ENCODE measurements at places on chromosomes 5 and 9. TPM values are rescaled to one million over a fixed set of nuclear protein-coding genes. Genes with fewer than 3 reads are reported as not detected.
A peak's percentile ranks its signal among the peaks of the same experiment; 100 is the strongest.

GRCh38 chr9:131020388-131020787 is 11.4 kb downstream of the LAMC3 start:
- no peaks in the 10 kb centered on the region for H3K4me1 ChIP-seq
- no peak overlapping the region for H3K27ac ChIP-seq
- H3K27me3 ChIP-seq = no peaks in the 10 kb centered on the region
- DNase-seq = no peak
- H3K36me3 ChIP-seq = no peaks in the 10 kb centered on the region

DNA sequence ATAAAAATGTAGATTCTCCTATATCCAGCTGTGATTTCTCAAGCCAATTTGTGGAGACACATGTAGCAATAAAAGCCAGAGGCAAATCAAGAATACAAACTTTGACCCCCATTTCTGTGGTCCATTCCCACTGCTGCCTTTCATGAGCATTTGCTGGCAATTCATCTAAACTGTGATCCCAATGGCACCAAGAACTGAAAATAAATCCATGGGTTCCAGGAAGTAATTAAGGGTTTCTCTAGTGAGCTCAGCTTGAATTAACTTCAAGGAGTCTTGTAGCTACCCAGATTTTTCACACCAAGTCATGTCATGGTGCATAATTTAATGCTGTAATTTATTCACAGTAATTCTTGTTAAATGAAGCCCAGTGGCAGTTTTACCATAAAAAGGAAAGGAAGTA is 145.0 kb upstream of the SMC2 start:
- no peaks in the 10 kb centered on the region for H3K27me3 ChIP-seq
- H3K4me3 ChIP-seq = no peak overlapping the region
- DNase-seq = no peak

DNA sequence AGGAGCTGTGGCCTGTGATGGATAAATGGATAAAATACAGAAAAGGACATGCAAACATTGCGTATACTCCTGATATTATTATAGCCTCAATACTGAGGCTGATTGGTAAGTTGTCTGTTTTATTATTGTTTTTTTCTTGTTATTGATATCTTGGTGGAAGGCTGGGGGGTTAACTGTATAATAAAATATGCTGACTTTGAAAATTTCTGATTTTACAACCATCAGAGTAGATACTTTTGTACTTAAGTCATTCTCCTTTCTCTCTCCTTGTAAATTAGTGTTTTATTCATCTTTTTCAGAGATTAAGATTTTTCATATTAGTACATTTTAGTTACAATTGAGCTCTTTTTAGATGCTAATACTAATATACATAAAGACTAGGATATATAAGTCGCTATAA is 53.5 kb downstream of the ICE1 start:
- no peak overlapping the region for H3K4me3 ChIP-seq
- peaks cover 40% of the 10 kb centered on the region for H3K36me3 ChIP-seq
- DNase-seq = no peak
- no peaks in the 10 kb centered on the region for H3K4me1 ChIP-seq

GRCh38 chr5:138370537-138370936 is 18.1 kb downstream of the KDM3B start:
- peaks cover 65% of the 10 kb centered on the region for H3K4me1 ChIP-seq
- peaks cover 8% of the 10 kb centered on the region for H3K36me3 ChIP-seq
- H3K27ac ChIP-seq = peak overlapping the region; percentile 50
- no peak overlapping the region for H3K4me3 ChIP-seq
- H3K27me3 ChIP-seq = no peaks in the 10 kb centered on the region

- peaks cover 1% of the 10 kb centered on the region for H3K36me3 ChIP-seq
- no peaks in the 10 kb centered on the region for H3K4me1 ChIP-seq
- no peaks in the 10 kb centered on the region for H3K27me3 ChIP-seq
- H3K4me3 ChIP-seq = no peak overlapping the region
- DNase-seq = no peak
These were observed 103.1 kb upstream of the TXNDC8 start for GRCh38 chr9:110440796-110441195.

The PCDHA3 gene
- 0.43 TPM for total RNA-seq

The LCN1 gene
- total RNA-seq = not detected

The FIBCD1 gene
- total RNA-seq = 0.20 TPM

The PHYHD1 gene
- total RNA-seq = 21.3 TPM

Data from right atrium auricular region (tissue), 2 donors.